ENCODE measurements at places on chromosomes 7 and 10. TPM values are rescaled to one million over a fixed set of nuclear protein-coding genes. Genes with fewer than 3 reads are reported as not detected.

PTF1A gene
- not detected for total RNA-seq

AMPH gene
- not detected for total RNA-seq

CDHR3 gene
- total RNA-seq, result 10.3 TPM

ITGB8 gene
- not detected for total RNA-seq

SEMA3E gene
- not detected for total RNA-seq

DNA sequence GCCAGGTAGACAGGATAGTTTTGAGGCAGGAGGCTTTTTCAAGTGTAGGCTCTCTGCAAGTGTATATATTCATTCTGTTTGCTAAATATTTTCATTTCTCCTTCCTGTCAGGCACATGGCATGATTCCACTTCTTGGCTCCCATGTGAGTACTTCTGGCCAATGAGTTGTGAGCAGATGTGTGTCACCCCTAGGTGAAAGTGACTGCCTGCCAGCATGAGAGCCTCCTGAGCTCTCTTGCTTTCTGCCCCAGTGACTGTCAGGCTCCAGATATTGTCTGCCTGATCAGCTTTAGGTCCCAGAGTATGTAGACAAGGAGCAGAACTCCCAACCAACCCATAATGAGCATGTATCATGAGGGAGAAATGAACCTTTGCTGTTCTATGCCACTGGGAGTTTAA, 257.6 kb upstream of the NPY start:
- H3K36me3 ChIP-seq, result no peaks in the 10 kb centered on the region
- H3K4me1 ChIP-seq, result no peaks in the 10 kb centered on the region
- no peak for DNase-seq

- H3K36me3 ChIP-seq, result no peaks in the 10 kb centered on the region
- no peak overlapping the region for H3K27ac ChIP-seq
- DNase-seq, result no peak
- H3K27me3 ChIP-seq, result no peaks in the 10 kb centered on the region
- no peak overlapping the region for H3K4me3 ChIP-seq
Observed at GRCh38 chr10:20887706-20888555, 9.2 kb downstream of the NEBL start.

DNA sequence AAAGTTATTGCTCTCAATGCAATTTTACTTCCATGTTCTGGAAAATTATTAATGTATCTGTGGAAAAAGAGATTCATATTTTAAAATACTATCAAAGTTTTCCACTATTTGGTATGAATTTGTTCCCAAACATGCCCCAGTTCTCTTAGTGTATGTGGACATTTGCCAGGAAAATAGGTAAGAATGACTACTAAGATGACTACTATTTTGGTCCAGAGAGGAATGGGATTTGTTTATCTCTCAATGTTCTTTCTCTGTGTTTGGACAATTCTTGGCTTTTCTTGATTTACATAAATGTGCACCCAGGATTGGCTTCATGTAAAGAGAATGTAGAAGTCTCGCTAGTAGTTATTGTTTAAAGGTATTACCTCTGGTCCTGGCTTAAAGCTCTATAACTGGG, 60.3 kb upstream of the POT1 start:
- no peaks in the 10 kb centered on the region for H3K4me1 ChIP-seq
- H3K27ac ChIP-seq, result no peak overlapping the region
- H3K36me3 ChIP-seq, result no peaks in the 10 kb centered on the region
- no peak overlapping the region for H3K4me3 ChIP-seq

DNA sequence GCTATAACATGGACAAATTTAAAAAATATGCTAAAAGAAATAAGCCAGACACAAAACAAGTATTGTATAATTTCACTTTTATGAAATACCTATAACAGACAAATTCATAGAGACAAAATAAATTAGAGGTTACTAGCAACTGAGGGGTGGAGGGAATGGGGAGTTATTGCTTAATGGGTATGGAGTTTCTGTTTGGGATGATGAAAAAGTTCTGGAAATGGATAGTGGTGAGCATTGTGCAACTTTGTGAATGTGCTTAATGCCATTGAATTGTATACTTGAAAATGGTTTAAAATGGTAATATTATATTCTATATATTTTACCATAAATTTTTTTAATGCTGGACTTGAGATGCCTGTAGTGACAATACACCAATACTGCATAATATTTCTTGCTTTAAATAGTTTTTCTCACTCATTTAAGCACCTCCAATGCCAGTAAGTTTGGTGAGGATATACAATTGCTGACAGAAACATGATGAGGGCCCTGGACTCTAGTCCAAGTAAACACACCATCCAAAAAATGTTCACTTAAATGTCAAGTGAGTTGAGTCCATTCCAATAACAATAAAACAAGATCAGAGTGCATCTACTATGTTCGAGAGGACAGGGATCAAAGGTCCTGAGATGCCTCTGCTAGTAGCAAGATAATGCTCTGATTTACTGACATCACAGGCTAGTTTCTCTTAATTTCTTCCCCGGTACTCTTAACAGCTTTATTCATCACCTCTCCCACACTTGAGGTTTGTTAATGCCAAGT, 71.9 kb downstream of the NT5C2 start:
- no peak overlapping the region for H3K4me3 ChIP-seq
- DNase-seq, result no peak
- no peaks in the 10 kb centered on the region for H3K4me1 ChIP-seq
- no peak overlapping the region for H3K27ac ChIP-seq
- H3K36me3 ChIP-seq, result no peaks in the 10 kb centered on the region

- no peaks in the 10 kb centered on the region for H3K36me3 ChIP-seq
- no peak overlapping the region for H3K4me3 ChIP-seq
- H3K27me3 ChIP-seq, result no peaks in the 10 kb centered on the region
- no peaks in the 10 kb centered on the region for H3K4me1 ChIP-seq
- H3K27ac ChIP-seq, result no peak overlapping the region
Observed at GRCh38 chr10:9579110-9579705, 1438.5 kb upstream of the CELF2 start.

DNA sequence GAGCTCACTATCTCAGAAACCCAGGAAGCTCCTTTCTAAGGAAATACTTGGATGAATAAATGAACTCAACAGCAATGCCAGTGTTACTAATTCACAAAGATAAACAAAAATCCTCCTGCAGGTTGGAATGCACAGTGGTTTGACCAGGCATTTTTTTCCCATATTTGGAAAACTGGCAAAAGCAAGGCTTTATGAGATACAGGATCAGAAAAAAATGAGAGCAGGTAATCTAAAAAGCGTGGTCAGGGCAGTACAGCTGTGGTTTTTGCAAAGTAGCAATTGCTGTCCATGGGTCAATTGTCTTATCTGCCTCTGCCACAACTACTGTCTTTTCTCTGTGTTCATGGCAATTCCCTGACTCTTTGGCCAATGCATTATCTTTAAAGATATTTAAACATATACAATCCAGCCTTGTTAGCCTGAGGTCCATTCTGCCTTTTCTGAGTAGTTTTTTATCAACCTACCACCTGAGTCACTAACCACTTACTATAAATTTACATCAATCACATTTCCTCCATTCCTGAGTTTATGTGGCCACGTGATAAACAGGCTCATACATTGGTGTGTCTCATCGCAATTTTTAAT, 564.5 kb upstream of the IGFBP3 start:
- no peak overlapping the region for H3K4me3 ChIP-seq
- no peaks in the 10 kb centered on the region for H3K36me3 ChIP-seq
- no peaks in the 10 kb centered on the region for H3K4me1 ChIP-seq
- no peak overlapping the region for H3K27ac ChIP-seq
- DNase-seq, result no peak

- DNase-seq, result no peak
- H3K4me3 ChIP-seq, result no peak overlapping the region
- no peaks in the 10 kb centered on the region for H3K27me3 ChIP-seq
- H3K36me3 ChIP-seq, result no peaks in the 10 kb centered on the region
- peaks cover 6% of the 10 kb centered on the region for H3K4me1 ChIP-seq
- no peak overlapping the region for H3K27ac ChIP-seq
Observed at GRCh38 chr10:43317422-43317821, 50.6 kb upstream of the RASGEF1A start.

DNA sequence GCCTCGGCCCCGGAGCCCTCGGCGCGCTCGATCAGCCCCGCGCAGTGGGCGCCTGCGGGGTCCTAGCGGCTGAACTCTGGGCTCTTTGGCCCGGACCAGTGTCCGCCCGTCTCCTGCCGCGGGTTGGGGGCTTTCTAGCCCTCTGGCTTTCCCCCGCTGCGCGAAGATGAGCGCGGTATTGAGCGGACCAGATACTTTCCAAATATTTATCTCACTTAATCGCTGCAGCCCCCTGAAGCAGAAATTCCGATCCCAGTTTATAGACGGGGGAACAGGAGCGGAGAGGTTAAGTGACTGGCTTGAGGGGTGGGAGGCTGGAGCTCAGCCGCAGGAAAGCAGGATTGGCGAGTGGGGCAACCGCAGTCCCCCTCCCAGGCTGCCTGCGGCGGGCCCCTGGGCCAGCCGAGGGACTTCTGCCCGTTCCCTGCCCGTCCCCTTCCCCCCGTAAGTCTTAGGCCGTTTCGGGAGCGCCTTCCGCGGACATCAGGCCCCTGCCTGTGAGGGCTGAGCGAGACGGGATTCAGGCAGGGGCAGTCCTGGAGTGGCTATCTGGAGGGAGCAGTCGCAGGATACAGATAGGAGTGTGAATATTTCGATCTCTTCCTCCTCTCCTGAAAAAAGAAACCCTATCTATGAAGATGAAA, 565 bp downstream of the STRIP2 start:
- peaks cover 30% of the 10 kb centered on the region for H3K27me3 ChIP-seq
- peak overlapping the region; percentile 88 for H3K4me3 ChIP-seq
- no peaks in the 10 kb centered on the region for H3K36me3 ChIP-seq
- no peak for DNase-seq
- no peak overlapping the region for H3K27ac ChIP-seq
- peaks cover 19% of the 10 kb centered on the region for H3K4me1 ChIP-seq

DNA sequence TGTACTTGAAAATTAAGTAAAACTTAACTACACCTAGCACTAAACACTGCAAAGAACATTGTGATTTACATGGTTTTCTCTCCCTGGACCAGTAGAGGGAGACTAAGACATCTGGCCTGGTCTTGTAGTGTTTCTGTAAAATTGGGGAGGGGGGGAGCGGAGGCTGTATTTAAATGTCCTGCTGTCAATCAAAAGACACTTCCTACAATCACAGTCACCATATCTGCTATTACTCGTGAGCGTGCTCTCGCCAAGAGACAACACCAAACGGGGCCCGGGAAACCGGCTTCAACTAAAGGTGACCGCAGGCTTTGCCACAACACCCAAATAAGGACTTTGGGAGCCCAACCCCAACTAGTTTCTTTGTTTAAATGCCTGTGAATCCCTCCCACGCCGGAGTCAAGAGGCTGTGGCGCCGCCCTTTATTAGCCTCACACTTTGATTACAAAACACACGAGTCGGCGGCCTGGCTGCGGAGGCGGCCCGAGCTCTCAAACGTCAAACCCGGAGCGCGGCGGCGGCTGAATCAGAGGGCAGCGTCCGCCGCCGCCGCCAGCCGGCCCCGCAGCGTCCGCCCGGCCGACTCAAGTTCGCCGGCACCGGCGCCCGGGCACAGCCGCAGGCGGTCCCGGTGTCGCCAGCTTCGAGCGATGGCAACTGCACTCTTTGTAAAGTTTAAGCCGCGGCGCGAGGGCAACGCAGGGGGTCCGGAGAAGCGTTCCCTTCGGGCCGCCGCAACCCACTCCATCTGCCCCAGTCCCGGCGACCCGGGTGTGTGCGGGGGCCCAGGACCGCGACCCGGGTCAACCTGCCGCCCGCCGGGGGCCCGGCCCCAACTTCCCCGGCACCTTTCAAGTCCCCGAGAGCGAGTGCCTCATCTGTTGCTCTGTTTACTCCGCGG, 1.3 kb downstream of the KDM7A start:
- peaks cover 30% of the 10 kb centered on the region for H3K4me1 ChIP-seq
- H3K4me3 ChIP-seq, result peak overlapping the region; percentile 60
- H3K27ac ChIP-seq, result peak overlapping the region; percentile 94

- no peak overlapping the region for H3K4me3 ChIP-seq
- DNase-seq, result no peak
- H3K27me3 ChIP-seq, result no peaks in the 10 kb centered on the region
- H3K36me3 ChIP-seq, result no peaks in the 10 kb centered on the region
- H3K4me1 ChIP-seq, result no peaks in the 10 kb centered on the region
- no peak overlapping the region for H3K27ac ChIP-seq
Observed at GRCh38 chr7:51019891-51020870, 237.5 kb upstream of the GRB10 start.

- no peaks in the 10 kb centered on the region for H3K36me3 ChIP-seq
- H3K4me1 ChIP-seq, result peaks cover 50% of the 10 kb centered on the region
- DNase-seq, result peak; percentile 8
- H3K27ac ChIP-seq, result peak overlapping the region; percentile 43
- no peaks in the 10 kb centered on the region for H3K27me3 ChIP-seq
- peak overlapping the region; percentile 19 for H3K4me3 ChIP-seq
Observed at GRCh38 chr10:113960617-113961181, 83.0 kb upstream of the ADRB1 start.

DNA sequence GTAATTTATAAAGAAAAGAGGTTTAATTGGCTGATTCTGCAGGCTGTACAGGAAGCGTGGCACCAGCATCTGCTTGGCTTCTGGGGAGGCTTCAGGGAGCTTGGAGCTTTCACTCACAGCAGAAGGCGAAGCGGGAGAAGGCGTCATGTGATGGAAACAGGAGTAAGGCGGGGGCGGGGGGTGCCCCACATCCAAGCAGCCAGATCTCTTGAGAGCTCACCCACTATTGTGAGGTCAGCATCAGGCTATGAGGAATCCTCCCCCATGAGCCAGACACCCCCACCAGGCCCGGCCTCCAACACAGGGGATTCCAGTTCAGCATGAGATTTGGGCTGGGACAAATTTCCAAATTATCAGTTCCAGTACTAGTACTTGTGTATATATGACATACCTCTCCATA, 46.2 kb downstream of the WDR37 start:
- no peak overlapping the region for H3K27ac ChIP-seq
- no peaks in the 10 kb centered on the region for H3K27me3 ChIP-seq
- no peak overlapping the region for H3K4me3 ChIP-seq
- peaks cover 84% of the 10 kb centered on the region for H3K36me3 ChIP-seq

DNA sequence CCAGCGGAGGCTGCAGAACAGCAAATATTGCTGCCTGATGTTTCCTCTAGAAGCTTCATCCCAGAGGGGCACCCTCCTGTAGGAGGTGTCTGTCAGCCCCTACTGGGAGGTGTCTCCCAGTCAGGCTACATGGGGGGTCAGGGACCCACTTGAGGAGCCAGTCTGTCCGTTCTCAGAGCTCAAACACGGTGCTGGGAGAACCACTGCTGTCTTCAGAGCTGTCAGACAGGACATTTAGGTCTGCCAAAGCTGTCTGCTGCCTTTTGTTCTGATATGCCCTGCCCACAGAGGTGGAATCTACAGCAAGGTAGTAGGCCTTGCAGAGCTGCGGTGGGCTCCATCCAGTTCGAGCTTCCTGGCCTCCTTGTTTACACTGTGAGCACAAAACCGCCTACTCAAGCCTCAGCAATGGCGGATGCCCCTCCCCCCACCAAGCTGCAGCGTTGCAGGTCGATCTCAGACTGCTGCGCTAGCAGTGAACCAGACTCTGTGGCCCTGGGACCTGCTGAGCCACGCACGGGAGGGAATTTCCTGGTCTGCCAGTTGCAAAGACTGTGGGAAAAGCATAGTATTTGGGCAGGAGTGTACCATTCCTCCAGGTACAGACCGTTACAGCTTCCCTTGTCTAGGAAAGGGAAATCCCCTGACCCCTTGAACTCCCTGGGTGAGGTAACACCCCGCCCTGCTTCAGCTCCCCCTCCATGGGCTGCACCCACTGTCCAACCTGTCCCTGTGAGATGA, 17.7 kb upstream of the MINDY3 start:
- no peaks in the 10 kb centered on the region for H3K36me3 ChIP-seq
- H3K4me1 ChIP-seq, result no peaks in the 10 kb centered on the region

GRCh38 chr10:45377858-45378257, 3.8 kb downstream of the ALOX5 start:
- H3K36me3 ChIP-seq, result no peaks in the 10 kb centered on the region
- peaks cover 37% of the 10 kb centered on the region for H3K4me1 ChIP-seq
- peaks cover 17% of the 10 kb centered on the region for H3K27me3 ChIP-seq
- H3K4me3 ChIP-seq, result no peak overlapping the region
- no peak overlapping the region for H3K27ac ChIP-seq

GRCh38 chr7:42677751-42678699, 233.8 kb downstream of the C7orf25 start:
- H3K36me3 ChIP-seq, result no peaks in the 10 kb centered on the region
- H3K4me1 ChIP-seq, result no peaks in the 10 kb centered on the region
- no peak overlapping the region for H3K27ac ChIP-seq
- H3K4me3 ChIP-seq, result no peak overlapping the region
- no peak for DNase-seq

Measured in CD4-positive, alpha-beta T cell (primary cell).